ENCODE measurements at places on chromosomes 5 and 9.

GRCh38 chr9:98083566-98084183 lies 27.1 kb downstream of the NANS start:
- no peak for DNase-seq

GRCh38 chr5:153770066-153770465 lies 268.6 kb downstream of the FAM114A2 start:
- DNase-seq = no peak

DNA sequence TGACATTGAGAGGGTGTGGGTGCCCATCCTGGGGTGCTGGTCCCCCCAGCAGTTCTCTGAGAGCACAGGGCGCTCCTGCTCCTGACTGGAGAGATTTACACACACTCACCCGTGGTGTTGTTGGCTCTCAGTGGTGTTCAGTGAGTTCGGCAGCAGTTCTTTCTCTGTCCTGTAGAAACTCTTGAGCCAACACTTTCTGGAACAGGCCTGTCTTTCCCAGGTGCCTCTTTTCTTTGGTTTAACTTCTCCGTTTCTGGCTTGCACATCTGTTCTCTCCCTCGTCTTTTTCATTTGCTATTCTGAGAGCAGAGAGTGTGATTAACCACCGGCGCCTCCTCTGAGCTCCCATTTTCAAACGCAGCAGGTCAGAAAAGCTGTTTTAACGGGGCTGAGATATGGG lies 284.5 kb downstream of the IRX2 start:
- no peak for DNase-seq

DNA sequence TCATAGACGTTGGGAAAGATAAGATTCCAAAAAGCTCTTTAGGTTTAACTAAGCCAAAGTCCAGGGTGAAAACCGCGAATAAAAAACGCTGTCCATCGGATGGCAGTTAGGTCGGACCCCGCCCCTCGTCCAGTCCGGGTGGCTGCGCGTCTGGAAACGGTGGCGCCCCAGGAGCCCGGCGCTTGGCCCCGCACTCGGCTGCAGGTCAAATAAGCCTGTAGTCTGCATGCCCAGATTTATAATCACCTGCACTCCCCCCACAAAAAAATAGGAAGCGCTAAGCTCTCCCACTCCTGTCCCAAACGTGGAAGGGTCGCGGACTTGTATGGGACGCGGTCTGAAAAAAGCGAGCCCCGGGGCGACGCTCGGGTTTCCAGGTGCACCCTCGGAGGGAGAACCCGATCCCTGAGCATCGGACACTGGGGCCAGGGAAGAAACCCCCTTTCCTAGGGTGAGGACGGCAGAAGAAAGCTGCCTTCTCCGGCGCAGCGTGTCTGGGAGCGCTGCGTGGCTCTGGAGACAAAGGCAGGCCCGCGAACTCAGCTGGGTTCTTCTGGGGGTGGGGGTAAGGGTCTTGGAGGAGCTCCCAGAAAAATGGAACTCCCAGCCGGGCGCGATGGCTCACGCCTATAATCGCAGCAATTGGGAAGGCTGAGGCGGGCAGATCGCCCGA lies 923 bp upstream of the ZBTB5 start:
- DNase-seq = no peak

DNA sequence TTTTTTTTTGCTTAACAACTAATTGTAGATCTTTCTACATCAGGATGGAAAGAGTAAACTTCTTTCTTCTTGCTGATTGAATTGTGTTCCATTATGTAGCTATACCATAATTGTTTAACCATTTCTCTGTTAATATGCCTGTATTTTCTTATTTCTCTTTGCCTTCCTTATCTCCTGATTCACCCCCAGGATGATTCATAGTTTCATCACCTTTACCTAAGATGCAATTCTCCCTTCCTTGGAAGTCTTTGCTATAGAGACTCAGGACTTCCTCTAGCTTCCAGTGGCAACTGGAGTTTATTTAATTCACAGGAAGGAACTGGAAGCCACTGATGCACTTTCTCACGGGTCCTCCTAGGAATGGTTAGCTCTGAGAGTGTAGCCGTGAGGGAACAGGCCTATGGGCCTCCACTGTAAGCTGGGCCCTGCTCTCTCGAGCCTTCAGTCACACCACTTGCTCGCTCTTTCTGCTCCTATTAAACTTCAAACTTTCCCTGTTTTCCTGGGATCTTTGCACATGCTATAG lies 83.1 kb downstream of the FGF1 start:
- no peak for DNase-seq

- DNase-seq = no peak
Observed at GRCh38 chr9:83521411-83521810, 16.8 kb downstream of the FRMD3 start.

- DNase-seq = no peak
Observed at GRCh38 chr9:74765481-74765971, 122.2 kb downstream of the TRPM6 start.

DNA sequence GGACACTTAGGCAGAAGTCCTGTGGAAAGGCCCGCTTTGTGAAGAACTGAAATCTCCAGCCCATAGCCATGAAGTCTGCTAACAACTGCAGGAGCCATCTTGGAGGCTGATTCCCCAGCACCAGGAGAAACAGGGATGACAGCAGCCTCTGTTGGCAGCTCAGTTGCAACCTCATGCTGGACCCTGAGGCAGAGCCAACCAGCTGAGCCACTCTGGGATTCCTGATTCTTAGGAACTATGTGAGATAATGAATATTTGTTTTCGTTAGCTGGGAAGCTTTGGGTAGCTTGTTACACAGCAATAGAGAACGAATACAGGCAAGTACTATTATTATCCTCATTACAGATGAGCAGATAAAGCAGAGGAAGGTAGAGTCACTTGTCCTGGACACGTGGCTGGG lies 210.5 kb upstream of the ANKH start:
- DNase-seq = no peak

DNA sequence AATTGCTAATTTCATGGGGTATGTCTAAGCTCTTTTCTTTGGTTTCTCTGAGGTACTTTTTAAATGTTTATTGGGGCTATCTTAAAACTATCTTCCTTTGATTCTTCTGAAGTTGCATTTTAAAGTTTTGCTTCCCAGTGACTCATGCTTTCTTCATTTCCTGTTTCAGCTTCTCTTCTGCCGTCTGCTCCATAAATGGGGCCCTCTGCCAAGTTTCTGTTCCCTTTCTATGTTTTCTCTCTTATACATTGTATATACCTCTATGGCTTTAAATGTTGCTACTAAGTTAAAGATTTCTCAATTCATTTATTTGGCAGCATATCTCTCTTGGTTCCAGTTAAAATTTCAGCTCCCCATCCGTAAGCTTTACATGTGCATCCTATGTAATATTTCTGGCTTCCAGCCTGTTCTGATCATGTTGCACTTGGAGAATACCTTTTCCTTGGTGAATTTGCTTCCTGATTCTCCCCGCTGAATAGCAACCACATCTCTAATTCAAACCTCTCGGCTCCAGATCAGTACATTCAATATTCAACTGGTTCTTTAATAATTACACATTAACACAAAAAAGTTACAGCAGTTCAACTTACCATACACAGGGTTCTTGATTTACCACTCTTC lies 125.3 kb downstream of the ST8SIA4 start:
- peak; percentile 14 for DNase-seq

DNA sequence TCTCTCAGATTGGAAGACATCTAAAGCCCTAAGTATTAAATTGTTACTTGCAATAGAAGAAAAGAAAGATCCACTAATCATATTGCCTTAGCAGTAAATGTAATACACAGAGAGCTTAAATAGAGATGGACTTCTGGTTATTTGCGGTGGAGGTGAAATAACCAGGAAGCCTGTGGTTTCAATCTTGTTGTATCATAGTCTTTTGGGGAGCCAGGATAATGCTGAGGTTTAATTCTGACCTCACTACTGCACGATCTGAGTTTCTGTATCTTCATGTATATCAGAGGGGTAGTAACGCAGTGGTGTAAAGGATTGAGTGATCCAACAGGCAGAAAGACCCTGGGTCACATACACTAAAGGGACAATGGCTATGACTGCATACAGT lies 71.7 kb downstream of the ANKRD55 start:
- DNase-seq = no peak

GRCh38 chr5:4099386-4099785 lies 503.8 kb downstream of the IRX1 start:
- DNase-seq = no peak

DNA sequence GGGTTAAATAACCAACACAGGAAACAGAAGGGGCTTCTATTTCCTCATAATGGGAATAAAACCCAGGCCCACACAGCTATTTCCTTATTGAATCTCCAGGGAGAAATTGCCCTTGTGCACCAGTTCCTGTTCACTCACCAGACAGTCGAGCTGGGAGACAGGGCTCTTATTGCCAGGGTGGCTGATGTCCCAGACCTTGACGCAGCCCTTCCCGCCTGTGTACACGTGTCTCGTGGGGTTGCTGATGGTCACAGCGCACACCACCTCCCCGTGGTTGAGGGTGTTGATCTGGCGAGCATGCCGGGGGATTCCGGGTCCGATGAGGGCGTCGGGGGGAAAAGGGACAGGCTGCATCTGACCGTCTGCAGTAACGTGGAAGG lies 96.5 kb downstream of the TLE1 start:
- no peak for DNase-seq

GRCh38 chr5:115022303-115022702 lies 147.4 kb downstream of the TRIM36 start:
- DNase-seq = no peak

DNA sequence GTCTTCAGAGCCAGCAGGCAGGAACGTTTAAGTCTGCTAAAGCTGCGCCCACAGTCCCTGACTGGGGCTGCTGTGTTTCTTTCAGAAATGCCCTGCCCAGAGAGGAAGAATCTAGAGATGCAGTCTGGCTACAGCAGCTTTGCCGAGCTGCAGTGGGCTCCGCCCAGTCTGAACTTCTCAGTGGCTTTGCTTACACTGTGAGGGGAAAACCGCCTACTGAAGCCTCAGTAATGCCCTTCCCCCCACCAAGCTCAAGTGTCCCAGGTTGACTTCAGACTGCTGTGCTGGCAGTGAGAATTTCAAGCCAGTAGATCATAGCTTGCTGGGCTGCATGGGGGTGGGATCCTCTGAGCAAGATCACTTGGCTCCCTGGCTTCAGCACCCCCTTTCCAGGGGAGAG lies 78.4 kb downstream of the SREK1 start:
- DNase-seq = no peak

DNA sequence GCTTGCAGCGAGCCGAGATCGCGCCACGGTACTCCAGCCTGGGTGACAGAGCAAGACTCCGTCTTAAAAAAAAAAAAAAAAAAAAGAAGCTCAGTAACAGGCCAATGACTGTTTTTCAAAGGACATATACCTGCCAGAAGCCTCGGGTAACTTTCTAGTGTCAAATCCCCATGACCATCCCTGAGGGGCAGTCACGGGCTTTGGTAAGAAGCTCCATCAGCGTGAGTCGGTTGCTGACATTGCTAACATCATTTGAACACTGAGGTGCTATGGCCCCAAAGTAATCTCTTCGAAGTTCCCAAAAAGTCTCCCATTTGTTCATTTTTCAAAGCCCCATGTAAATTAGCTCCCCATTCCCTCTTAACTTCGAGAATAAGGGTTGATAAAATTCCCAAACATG lies 11.6 kb downstream of the NAIP start:
- DNase-seq = no peak

- no peak for DNase-seq
Observed at GRCh38 chr9:14687042-14687719, 6.1 kb downstream of the ZDHHC21 start.

GRCh38 chr9:114852050-114852594 lies 46.3 kb upstream of the TNFSF15 start:
- DNase-seq = no peak

- no peak for DNase-seq
Observed at GRCh38 chr5:31845361-31845760, 206.4 kb downstream of the PDZD2 start.

- DNase-seq = no peak
Observed at GRCh38 chr5:89003563-89004036, 120.6 kb upstream of the MEF2C start.

DNA sequence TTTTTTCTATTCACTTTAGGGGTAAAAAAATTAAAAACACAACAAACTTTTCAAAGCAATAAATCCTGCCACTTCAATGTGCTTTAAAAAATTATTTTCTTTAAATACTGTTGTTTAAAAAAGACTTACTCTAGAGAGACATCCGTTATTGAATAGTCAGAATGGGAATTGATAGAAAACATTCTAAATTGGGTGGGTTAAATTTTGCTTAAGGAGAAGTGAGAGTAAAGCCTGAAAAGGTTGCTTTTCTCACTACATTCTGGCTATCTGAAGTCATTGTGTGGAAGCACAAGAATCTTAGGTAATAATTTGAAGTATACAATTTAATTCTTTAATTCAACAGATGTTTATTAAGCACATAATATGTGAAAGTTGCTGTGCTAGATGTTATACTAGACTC lies 509.3 kb downstream of the NR2F1-AS1 start:
- DNase-seq = no peak

- no peak for DNase-seq
Observed at GRCh38 chr5:140349244-140349643, 2.8 kb upstream of the HBEGF start.

- no peak for DNase-seq
Observed at GRCh38 chr9:19620326-19620725, 168.5 kb downstream of the SLC24A2 start.

DNA sequence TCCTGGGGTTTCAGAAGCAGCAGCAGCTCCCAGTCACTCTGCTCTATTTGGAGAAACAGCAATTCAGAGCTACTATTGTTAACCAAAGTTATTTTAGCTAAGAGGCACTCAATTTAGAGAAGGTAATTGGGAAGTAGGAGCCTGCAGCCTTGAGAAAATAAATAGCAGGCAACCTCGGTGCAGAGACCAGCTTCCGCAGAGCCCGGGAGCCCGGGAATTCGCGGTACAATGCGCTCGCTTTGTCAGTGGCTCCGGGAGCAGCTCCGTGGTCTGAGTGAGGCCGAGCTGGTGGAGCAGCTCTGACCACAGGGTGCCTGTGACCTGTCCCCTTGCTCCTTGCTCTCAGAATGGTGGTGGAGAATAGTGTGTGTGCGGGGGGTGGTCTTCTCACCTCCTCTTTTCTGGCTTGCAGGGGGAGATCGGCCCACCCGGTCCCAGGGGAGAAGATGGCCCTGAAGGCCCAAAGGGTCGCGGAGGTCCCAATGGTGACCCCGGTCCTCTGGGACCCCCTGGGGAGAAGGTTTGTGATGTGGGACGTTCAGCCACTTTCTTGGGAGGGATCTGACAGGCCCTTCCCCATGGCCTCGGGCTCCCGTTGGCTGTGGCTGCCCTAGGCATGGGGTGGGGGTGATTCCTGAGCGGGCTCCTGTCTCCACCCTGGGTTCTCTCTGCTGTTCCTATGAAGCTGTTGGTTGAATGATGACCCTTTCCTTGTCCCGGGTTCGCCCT lies 95.9 kb upstream of the FCN2 start:
- no peak for DNase-seq

DNA sequence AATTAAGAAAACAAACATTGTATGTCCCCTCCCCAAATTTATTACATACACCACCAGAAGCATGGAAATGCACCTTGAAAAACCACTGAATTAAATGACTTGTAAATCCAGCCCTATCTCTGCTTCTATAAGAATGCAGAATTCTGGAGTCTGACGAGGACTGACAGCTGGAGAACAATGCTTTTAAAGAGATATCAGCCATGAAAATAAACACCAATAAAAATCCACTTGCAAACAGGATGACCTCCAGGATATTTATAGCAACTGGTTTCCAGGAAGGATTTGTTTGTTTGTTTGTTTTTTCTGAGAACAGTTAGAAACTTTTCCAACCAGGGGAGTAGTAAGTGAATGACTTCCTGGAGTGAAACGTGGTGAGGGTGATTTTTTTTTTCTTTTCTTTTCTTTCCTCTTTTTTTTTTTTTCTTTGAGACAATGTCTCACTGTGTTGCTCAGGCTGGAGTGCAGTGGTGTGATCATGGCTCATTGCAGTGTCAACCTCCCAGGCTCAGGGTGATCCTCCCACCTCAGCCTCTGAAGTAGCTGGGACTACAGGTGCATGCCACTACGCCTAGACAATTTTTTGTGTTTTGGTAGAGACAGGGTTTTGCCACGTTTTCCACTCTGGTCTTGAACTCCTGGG lies 38.7 kb upstream of the SLC36A1 start:
- DNase-seq = no peak
